NCI-H526 (cell line): ENCODE measurements at places on chromosomes 1 and 21.
A peak's percentile ranks its signal among the peaks of the same experiment; 100 is the strongest.

GRCh38 chr1:151011154-151011850, 3.1 kb downstream of the PRUNE1 start:
- no peak for DNase-seq

DNA sequence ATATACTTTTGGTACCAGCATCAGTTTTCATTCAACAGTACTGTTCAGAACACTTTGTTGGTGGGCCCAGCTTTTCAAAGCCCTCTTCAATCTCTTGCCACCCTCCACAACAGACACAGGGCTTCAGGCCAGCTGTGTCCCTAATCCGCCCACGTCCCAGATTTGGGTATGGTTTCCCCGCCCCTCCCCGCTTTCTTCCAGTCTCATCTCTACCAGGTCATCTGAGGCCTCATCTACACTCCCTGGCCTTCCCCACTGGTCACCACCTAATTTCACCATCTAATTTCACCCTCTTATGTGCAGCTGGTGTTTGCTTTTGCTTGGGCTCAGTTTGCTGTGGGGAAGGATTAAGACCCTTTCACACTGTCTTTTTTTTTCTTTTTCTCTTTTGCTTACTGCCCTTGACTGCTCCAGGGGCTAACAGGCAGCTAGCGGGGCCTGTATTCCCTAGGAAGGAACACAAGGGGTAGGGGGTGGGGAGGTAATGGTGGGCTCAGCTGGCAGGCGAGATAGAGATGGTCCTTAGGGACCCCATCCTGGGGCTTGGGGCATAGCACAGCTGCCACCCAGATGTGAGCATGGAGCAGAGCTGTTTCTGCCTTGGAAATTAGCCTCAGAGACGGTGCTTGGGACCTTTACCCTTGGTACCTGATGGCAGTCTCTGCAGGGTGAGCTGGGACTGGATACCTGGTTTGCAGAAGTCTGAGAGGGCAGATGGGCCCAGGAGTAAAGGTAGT, 3.8 kb upstream of the EPB41 start:
- DNase-seq: no peak

DNA sequence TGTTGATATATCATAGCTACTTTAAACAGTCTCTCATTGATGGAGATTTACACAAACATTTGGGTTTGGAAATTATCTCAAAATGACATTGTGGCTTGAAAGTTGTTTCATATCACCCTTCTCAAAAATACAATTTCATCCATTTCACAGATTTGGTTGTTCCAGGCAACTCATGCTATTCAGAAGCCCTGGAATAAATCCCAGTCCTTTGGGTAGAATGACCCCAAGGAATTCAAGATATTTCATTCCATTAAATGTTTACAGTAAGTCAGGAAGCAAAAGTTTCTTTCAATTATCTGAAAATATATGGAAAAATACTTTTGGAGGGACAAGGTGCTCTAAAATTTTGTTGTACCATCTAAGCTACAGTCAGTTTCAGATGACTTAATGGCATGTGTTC, 27.1 kb downstream of the MPZL1 start:
- no peak for DNase-seq

DNA sequence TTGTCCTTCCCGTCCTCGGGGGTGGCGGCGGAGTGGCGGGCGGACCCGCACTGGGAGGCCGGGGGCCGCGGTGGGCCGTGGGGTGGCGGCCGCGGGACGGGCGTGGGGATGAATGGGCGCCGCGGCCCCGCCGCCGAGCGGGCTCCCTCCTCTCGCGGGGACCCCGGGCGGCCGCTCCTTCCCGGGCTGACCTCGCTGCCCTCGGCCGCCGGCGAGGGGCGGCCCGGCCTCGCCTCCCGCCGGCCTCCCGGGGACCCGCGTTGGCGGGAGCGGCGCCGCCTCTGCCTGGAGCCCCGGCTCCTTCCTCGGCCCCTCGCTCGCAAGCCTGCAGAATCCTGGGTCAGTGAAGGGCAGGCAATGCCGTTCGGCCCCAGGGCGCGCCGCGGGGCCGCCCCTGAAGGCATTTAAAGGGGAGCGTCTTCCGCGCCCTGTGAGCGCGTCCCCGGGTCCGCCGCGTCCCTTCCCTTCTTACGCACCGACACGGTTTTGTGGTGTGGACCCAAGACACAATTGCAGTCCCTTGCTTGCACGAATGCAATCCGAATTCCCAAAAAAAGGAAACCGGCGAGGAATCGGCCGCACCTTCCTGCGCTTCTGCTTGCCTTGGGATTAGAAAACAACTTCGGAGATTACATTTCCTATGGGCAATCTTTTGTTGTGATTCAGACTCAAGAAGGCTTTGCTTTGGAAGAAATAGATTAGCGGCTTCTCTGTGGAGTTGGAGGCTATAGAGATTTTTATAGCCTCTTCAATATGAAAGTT, 776 bp downstream of the ITSN1 start:
- DNase-seq: peak; percentile 46

GRCh38 chr21:41656946-41657525, 109.8 kb downstream of the RIPK4 start:
- no peak for DNase-seq

GRCh38 chr1:16055613-16056520, 12.3 kb downstream of the CLCNKB start:
- DNase-seq: peak; percentile 91

DNA sequence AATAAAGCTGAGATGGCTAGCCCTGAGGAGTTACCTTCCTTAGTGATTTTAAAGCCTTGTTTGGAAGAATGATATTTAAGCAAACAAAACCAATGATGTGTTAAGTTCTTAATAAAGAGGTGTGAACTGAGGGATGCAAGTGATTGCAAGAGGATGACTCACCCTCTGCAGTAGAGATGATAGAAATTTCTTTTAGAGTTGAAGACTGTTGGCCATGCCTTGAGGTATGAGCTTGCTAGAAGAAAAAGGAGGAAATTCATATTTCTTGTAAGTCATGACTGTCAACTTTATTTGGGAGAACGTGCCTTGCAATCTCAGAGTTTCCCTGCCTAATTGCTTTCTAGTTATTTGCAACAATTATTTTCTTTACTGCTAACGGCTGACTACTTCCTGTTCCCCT, 94.7 kb downstream of the PLA2G4A start:
- DNase-seq: no peak

- no peak for DNase-seq
Observed at GRCh38 chr1:97190326-97190725, 468.7 kb downstream of the PTBP2 start.

GRCh38 chr1:247114351-247115140, 10.4 kb upstream of the ZNF669 start:
- no peak for DNase-seq

DNA sequence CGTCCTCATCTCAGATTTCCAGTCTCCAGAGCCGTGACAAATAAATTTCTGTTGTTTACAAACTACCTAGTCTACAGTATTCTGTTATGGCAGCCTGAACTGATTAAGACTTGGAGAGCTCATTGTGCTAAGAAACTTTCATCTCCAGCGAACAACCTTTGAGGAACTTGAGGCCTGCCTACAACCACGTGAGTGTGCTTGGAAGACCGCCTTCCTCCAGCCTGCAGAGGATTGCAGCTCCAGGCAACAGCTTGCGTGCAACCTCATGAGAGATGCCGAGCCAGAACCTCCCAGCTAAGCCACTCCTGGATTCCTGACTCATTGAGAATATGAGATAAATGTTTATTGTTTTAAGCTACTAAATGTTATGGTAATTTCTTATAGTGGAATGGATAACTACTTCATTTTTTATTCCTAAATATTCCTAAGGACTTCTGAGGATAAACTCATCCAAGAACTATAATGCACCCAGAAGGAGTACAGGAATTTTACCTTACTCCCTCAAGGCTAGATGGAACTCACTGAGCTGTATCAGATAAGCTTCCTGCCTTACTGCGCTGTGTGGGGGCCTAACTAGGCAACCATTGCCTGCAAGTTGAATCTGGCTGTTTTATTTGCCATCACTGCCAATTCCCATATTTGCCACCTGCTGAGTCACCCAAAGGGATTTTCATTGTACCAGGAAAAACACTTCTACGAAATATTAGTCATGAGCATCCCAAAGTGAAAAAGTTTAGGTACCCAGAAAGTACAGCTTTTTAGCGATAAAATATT, 17.6 kb downstream of the FAM177B start:
- DNase-seq: no peak

DNA sequence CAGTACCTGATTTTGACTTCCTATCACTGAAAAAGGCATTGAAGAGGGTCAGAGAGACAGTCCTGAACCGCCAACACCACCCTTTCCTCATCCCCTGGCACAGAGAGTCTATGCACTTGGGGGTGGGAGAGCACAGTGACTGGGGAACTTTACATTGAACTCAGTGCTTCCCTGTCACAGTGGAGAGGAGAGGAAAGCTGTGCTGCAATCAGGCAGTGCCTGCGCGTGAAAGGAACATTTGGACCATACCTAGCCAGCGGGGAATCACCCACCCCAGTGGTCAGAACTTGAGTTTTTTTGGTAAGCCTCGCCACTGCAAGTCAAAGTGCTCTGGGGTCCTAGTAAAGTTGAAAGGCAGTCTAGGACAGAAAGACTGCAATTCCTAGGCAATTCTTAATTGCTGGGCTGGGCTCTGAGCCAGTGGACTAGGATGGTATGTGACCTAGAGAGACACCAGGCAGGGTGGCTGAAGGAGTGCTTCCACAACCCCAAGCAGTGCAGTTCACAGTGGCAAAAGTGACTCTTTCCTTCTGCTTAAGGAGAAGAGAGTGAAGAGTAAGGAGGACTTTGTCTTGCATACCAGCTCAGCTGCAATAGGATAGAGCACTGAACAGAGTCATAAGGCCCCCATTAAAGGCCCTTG, 9.4 kb upstream of the HENMT1 start:
- DNase-seq: no peak

GRCh38 chr21:36776981-36777617, 78.2 kb downstream of the SIM2 start:
- DNase-seq: no peak

DNA sequence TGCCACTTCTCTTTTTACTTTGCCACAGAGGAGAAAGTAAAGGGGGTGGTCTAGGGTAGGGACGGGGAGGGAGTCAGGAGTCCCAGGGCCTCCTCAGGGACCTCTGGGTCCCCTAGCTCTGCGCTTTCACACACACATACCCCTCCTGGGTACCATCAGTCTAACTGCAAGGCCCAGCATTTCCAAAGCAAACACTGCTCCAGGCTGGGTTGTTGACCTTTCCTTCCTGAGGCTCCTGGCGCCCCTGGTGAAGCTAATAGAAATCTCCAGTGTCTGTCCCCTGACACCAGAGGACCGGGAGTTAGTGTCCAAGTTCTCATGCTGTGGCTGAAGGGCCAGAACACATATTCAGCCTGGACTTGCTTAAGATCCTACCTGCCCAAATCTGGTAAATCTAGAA, 3.9 kb downstream of the TMEM63A start:
- peak; percentile 2 for DNase-seq
